ENCODE measurements at places on chromosomes 1 and 21.

- DNase-seq, result no peak
These were observed 14.0 kb upstream of the SPRR2F start for GRCh38 chr1:153127296-153127695.

DNA sequence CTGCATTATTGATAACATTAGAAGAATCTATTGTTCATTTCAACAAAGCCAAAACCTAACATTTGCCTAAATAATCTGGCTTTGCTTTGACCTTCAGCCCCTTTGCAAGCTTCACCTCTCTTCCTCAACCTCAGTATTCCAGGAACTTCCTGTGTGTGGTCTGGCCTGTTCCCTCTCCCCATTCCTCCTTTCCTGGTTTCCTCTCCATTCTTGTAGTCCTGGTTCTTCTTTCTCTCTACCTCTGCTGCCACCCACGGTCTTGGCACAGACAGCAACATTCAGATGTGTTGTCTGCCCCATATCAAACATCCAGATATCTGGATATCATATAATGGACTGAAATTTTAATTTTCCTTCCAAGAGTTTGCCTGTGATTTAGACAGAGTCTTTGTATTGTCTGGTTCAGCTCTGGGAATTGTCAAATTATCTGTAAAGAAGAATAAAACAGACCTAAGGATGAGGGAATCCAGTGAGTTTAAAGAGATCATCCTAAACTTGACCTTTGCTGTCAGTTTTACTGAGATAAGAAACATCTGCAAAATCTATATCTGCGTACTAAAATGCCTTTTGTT is 148.1 kb upstream of the KCTD3 start:
- DNase-seq, result no peak

GRCh38 chr1:181430015-181430885 is 53.1 kb upstream of the CACNA1E start:
- DNase-seq, result no peak

- DNase-seq, result no peak
These were observed 21.9 kb upstream of the TRIM67 start for GRCh38 chr1:231139659-231140654.

- DNase-seq, result no peak
These were observed 12.0 kb upstream of the HNRNPU start for GRCh38 chr1:244876228-244876910.

All from stimulated activated CD4-positive, alpha-beta T cell treated with anti-CD3 and anti-CD28 coated beads, Interleukin-4, amount 100 ng/mL, for 1 hour (primary cell).